Activated T-helper 2 cell treated with anti-CD3 and anti-CD28 coated beads, Interferon-gamma antibody, Interleukin-2, Interleukin-4, amounts not matched to agents 10 μg/mL and 5 μg/mL and 100 μg/mL, durations not matched to agents 14 hours and 24 hours and 36 hours (primary cell): ENCODE measurements at places on chromosomes 1 and 21. TPM values are rescaled to one million over a fixed set of nuclear protein-coding genes. Genes with fewer than 3 reads are reported as not detected.

DNA sequence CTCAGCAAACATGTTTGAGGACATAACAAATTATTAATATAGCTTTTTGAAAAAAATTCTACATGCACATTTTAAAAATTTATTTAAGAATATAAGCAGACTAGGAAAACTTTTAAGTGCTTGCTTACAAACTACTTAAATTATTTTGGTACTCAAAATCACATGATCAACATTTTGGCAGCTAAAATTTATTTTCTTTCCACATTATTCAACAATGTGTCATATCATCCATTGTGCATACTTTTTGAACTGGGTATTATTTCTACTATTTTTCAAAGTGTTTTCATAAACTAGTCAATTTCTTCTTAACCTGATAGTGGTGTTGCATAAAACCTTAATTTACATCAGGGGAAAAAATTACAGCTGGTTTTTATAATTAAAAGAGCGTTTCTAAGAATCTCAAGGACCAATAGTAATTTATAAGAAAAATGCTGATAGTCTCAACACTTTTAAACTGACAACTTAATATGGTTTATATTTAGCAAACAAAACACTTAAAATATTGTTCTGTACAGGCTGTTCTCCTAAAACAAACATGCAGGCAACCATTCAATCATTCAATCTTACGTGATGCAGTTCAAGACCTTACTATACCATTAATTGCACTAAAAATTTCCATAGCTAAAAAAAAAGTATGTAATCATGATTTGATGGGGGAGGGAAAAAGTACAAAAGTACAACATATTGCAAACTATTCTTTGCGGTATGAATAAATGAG, 105.0 kb downstream of the GPATCH2 start:
- no peak for DNase-seq
- no peaks in the 10 kb centered on the region for H3K27me3 ChIP-seq
- H3K4me3 ChIP-seq, result no peak overlapping the region
- H3K27ac ChIP-seq, result no peak overlapping the region
- H3K4me1 ChIP-seq, result no peaks in the 10 kb centered on the region
- no peaks in the 10 kb centered on the region for H3K36me3 ChIP-seq

Gene C1orf116
- total RNA-seq, result not detected in 2 replicates

DNA sequence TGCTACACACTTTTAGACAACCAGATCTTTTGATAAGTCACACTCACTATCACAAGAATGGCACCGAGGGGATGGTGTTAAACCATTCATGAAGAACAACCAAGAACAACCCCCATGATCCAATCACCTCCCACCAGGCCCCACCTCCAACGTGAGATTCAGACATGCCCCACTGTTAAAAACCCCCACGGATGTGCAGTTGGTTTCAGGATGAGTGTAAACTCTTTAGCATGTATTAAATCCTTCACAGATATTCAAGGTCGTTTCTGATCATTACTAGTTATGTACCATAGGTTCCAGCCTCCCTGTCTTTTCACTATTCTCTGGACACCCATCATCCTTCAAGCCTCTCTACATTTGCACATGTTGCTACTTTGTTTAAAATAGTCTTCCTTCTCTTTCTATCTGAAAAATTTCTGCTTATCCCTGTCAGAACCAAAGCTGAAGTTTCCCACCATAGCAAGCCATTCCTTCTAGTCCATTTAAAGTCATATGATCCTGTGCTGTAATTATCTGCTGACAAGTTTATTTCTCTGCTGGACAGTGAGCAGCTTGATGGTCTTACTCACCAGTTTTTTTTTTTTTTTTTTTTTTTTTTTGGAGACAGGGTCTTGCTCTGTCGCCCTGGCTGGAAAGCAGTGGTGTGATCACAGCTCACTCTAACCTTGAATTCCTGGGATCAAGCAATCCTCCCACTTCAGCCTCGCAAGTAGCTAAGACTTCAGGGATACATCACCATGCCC, 36.8 kb downstream of the MAP10 start:
- H3K36me3 ChIP-seq, result no peaks in the 10 kb centered on the region
- H3K27me3 ChIP-seq, result no peaks in the 10 kb centered on the region
- H3K27ac ChIP-seq, result no peak overlapping the region
- H3K4me3 ChIP-seq, result no peak overlapping the region

GRCh38 chr1:185137896-185138545, 18.7 kb downstream of the TRMT1L start:
- DNase-seq, result no peak
- no peak overlapping the region for H3K4me3 ChIP-seq
- H3K4me1 ChIP-seq, result no peaks in the 10 kb centered on the region
- peaks cover 56% of the 10 kb centered on the region for H3K36me3 ChIP-seq

- no peak overlapping the region for H3K27ac ChIP-seq
- no peaks in the 10 kb centered on the region for H3K36me3 ChIP-seq
- no peaks in the 10 kb centered on the region for H3K4me1 ChIP-seq
- no peak overlapping the region for H3K4me3 ChIP-seq
Measured at GRCh38 chr1:192080684-192081083, 77.6 kb upstream of the RGS18 start.

GRCh38 chr1:219422811-219423598, 189.9 kb downstream of the ZC3H11B start:
- no peaks in the 10 kb centered on the region for H3K27me3 ChIP-seq
- no peak overlapping the region for H3K4me3 ChIP-seq
- H3K4me1 ChIP-seq, result peaks cover 18% of the 10 kb centered on the region
- no peaks in the 10 kb centered on the region for H3K36me3 ChIP-seq
- peak overlapping the region; percentile 77 for H3K27ac ChIP-seq
- DNase-seq, result no peak

DNA sequence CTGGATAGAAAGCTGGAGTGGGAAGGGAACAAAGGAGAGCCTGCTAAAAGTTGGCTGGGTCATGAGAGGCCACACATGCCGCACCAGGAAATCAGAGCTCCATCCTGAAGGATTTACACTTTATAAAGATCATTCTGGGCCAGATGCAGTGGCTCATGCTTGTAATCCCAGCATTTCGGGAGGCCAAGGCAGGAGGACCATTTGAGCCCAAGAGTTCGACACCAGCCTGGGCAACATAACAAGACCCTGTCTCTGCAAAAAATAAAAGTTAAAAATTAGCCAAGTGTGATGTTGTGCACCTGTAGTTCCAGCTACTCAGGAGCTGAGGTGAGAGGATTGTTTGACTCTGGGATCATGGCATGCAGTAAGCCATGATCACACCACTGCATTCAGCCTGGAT, 28.7 kb upstream of the RASAL2 start:
- H3K27me3 ChIP-seq, result no peaks in the 10 kb centered on the region
- no peaks in the 10 kb centered on the region for H3K4me1 ChIP-seq
- H3K27ac ChIP-seq, result no peak overlapping the region
- no peaks in the 10 kb centered on the region for H3K36me3 ChIP-seq
- no peak for DNase-seq

Gene VN1R5
- not detected in 2 replicates for total RNA-seq

GRCh38 chr21:39141502-39141901, 41.7 kb downstream of the PSMG1 start:
- no peak for DNase-seq
- H3K4me3 ChIP-seq, result no peak overlapping the region
- no peak overlapping the region for H3K27ac ChIP-seq
- peaks cover 3% of the 10 kb centered on the region for H3K27me3 ChIP-seq

Gene CDC7
- total RNA-seq, result 27.4 and 28.8 TPM in 2 replicates

DNA sequence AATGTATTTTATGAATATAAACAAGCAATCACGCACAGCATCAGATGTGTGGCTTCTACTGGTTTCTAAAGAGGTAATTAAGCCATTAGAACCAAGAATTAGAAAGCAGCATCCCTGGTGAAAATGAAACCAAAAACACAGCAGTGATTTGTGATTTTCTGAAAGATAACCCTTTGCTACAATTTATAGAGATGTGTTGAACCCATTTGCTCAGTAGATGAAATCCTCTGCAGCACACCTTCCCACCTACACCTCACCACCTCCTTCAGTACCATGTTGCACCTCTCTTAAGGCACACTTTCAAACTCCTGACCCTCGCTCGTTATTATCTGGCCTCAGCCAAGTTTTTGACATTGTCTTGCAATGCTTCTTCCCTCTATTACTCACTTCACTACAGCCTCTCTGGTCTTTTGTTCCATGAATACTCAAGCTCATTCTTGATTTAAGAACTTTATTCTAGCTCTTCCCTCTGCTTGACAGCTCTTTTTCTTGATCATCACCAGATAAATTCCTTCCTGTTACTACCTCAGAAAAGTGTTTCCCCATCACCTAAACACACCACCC, 38.6 kb downstream of the NSL1 start:
- peaks cover 36% of the 10 kb centered on the region for H3K4me1 ChIP-seq
- peak overlapping the region; percentile 46 for H3K27ac ChIP-seq
- H3K4me3 ChIP-seq, result no peak overlapping the region
- no peak for DNase-seq

GRCh38 chr1:26015358-26015757, 6.2 kb upstream of the EXTL1 start:
- no peak overlapping the region for H3K4me3 ChIP-seq
- peaks cover 5% of the 10 kb centered on the region for H3K27me3 ChIP-seq
- no peak for DNase-seq
- no peaks in the 10 kb centered on the region for H3K36me3 ChIP-seq

Gene RIPPLY3
- total RNA-seq, result 0.21 TPM in 1 of 2 replicates, not detected in the other

Gene KPRP
- total RNA-seq, result not detected in 2 replicates

DNA sequence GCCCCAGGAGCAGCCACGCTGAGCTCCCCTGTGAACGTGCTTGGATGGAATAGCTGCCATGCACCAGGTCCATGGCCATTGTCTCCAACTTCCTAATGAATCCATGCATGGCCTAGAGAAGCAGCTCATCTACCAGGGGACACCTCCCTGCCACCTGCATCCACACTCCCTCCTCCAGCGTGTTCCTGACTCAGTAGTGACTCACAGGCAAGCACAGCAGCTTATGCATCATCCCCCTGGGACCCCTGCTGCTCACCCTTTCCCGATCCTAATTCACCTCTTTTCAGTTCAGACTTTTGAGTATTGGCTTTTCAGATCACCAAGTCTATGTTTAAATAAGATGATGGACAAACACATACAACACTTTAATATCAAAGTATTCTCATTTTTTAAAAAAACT, 39.9 kb upstream of the TADA1 start:
- H3K4me1 ChIP-seq, result peaks cover under 1% of the 10 kb centered on the region
- H3K4me3 ChIP-seq, result no peak overlapping the region
- H3K27me3 ChIP-seq, result peaks cover 17% of the 10 kb centered on the region
- H3K27ac ChIP-seq, result no peak overlapping the region
- H3K36me3 ChIP-seq, result peaks cover 27% of the 10 kb centered on the region

Gene ATAD3C
- total RNA-seq, result 0.53 and 0.62 TPM in 2 replicates

Gene NUP210L
- 0.05 and 0.07 TPM in 2 replicates for total RNA-seq

Gene C1orf141
- total RNA-seq, result not detected in 2 replicates

- H3K27ac ChIP-seq, result no peak overlapping the region
- no peak overlapping the region for H3K4me3 ChIP-seq
- no peaks in the 10 kb centered on the region for H3K4me1 ChIP-seq
- peaks cover 8% of the 10 kb centered on the region for H3K27me3 ChIP-seq
Measured at GRCh38 chr1:64759968-64760367, 15.1 kb downstream of the RAVER2 start.

Gene SPRR4
- not detected in 2 replicates for total RNA-seq
